EH (cell line): ENCODE measurements at places on chromosomes 5 and 9.

GRCh38 chr5:96752341-96753016 lies 55.3 kb downstream of the ERAP1 start:
- peak; percentile 69 for DNase-seq

DNA sequence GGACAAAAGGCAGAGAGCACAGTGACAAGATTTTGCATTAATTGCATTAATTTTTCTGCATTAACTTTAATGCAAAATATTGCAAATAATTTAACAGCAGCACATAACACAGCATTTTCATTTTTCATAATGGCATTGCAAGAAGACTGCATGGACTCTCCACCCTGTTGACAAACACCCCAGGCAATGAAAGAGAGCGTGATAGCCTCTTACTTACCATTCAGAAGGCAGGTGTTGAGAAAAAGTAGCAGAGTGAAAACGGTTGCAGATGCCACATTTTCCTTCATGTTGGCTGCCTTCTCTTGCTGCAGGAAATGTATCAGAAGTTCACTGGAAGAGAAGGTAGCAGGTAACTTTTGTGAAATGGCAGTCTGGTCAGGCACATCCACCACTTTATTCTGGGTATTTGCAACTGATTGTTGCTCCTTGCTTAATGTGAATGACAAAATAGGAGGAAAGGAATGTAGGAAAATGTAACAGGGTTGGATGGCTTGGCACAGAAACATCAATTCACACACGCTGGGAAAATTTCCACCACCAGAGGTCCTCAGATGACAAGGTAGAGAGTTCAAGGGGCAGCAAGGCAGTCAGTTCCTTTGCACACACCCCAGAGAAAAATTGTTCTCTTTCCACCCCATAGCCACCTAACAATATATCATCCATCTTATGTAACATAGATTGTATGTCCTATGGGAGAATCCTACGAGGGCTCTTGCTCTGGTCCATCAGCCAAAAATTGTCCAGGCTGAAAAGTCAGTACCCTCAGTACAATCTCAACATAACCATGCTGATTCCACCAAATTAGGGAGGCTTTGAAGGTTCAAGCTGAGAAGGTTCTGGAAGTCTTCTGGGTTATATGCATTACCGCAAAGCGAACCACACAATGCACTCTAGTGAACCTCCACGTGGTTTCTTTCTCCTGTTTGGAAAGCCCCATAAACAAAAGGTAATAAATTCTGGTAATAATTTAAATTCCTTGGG lies 41.9 kb upstream of the AGXT2 start:
- DNase-seq, result peak; percentile 77

DNA sequence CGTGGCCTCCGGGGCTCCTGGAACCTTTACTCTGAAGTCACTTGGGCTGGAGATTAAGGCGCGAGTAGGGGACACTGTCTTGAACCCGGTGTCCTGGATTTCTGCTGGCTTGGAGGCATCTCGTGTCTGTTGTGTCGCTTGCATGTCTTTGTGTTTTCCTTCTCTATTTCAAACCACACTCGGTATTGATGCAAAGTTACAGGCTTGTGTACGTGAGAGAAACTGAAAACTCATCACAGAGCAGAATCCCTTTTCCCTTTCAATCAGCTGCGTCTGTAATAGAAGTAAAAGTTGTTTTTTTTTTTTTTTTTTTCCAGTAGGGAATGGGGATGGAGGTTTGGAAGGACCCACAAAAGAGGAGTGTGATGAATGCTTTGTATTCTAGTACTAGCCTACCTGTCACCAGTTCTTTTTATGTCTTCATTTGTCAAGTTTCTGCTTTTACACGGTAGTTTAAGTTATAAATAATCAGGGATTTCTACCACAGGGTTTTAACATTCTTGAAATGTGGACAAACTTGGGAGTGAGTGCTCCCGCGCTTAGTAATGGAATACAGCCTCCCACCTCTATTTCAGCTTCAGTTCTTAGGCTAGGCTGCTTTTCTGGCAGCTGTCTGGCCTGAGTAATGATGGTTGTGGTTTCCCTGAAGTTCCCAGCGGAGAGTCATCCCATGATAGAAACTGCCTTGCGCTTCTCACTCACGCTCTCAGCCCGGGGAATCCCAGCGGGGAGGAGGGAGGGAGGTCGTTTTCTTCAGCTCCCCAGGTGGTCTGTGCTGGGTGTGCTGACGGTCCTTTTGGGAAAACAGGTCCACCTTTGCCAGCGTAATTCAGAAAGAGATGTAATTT lies 763 bp downstream of the TJP2 start:
- DNase-seq, result peak; percentile 98

- DNase-seq, result no peak
These were observed 356.2 kb downstream of the TMEM161B start for GRCh38 chr5:87912419-87912818.

DNA sequence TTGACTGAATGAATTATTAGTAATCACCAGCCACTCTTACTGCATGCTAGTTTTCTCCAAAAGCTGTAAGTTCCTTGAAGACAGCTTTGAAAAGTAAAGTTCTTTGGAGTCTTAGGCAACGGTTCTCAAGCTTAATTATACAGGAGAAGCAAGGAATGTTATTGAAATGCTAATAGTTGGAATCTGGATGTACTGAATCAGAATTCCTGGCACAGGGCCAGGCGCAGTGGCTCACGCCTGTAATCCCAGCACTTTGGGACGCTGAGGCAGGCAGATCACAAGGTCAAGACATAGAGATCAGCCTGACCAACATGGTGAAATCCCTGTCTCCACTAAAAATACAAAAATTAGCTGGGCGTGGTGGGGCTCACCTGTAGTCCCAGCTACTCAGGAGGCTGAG lies 33.4 kb downstream of the GRIA1 start:
- DNase-seq, result peak; percentile 87

DNA sequence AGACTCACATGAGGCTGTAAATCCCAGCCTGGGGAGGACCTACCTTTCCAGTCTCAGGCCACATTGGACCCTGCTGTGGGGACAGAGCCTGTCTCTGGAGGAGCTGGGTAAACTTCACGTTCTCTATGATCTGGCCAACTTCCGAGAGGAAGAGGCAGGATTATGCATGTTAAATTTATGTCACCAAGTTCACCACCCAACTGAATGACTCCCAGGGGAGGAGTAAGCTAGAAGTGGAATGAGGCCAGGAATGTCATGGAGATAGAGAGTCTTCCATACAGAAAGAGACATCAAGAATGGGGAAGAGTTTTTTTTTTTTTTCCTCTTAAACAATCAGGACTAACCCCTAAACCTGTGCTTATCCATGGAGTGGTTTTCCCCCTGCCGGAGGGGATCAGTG lies 90.3 kb upstream of the PALM2AKAP2 start:
- peak; percentile 15 for DNase-seq

DNA sequence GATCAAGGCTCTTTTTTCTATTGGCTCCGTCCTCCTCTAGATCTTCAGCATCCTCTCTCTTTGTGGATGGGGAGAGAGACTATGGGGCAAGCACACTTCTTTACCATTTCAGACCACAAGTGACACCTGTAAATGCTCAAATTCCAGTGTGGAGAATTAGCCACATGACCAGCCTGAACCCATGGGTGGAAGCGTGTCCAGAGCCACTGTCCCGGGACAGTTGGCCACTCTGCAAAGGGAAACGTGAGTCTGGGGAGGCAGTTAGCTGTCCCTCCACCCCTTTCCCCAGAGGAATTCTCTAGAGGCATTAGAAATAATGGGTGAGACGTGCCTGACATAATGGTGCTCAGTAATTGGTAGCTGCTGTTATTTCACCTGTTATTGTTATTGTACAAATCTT lies 40.9 kb downstream of the AMBP start:
- DNase-seq, result no peak

DNA sequence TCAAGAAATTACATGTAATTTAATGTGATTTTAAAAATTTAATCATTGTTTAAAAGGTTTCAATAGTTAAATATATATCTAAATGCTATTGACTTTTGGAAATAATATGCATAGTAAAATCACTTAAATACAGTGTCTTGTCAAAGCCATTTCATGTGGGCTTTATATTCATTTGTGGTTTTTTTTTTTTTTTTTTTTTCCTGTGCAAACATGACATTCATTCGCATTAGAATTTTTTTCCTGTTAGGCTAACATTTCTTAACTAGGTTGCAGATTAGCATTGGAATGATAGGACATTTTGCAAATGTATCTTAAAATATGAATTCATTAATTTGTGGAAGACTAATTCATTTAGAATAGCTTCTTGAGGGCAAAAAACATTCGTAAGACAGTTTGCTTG lies 149.8 kb downstream of the PBX3 start:
- no peak for DNase-seq

- no peak for DNase-seq
These were observed 19.8 kb downstream of the CDO1 start for GRCh38 chr5:115796656-115797055.

GRCh38 chr9:112384690-112385089 lies 4.8 kb downstream of the HSDL2 start:
- DNase-seq, result no peak

- no peak for DNase-seq
These were observed 16.6 kb upstream of the CAVIN4 start for GRCh38 chr9:100561256-100561655.

- peak; percentile 68 for DNase-seq
These were observed 197.7 kb downstream of the PRELID2 start for GRCh38 chr5:145637396-145637795.

GRCh38 chr9:35341585-35341984 lies 148.3 kb upstream of the RUSC2 start:
- peak; percentile 90 for DNase-seq

DNA sequence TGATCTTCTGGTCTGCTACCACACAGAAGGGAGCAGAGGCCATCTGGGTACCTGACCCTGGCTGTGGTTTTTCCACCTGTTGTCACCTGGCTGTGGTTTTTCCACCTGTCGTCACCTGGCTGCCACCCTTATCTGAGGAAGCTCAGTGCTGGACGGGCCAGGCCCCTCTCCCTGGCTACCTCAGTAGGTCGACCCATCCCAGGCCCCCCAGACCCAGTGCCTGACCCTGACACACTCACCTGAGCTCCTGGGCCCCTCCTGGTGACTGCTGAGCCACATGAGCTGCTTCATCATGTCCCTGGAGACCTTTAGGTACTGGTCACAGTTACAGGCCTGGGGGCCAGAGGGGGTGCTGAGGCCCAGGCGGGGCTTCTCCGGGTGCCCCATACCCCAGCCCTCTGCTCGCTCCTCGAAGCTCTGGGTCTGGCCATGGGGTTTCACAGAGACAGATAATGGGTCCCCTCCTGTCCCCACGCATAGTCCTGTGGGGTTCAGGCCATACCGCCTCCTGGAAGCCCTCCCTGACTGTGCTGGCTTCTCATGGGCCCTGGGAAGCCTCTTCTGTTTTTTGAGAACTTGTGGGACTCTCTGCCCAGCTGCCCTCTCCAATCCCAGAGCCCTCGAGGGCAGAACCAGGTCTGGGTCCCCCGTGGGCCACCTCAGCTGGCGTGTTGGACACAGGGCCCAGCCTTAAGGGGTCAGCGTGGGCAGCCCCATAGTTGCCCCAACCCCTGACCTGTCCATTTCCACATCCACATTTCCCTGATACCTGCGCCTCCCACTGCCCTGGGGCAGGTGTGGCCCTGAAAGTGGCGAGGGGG lies 7.5 kb upstream of the NRARP start:
- no peak for DNase-seq

- no peak for DNase-seq
These were observed 2.3 kb downstream of the HAND1 start for GRCh38 chr5:154475591-154476353.

DNA sequence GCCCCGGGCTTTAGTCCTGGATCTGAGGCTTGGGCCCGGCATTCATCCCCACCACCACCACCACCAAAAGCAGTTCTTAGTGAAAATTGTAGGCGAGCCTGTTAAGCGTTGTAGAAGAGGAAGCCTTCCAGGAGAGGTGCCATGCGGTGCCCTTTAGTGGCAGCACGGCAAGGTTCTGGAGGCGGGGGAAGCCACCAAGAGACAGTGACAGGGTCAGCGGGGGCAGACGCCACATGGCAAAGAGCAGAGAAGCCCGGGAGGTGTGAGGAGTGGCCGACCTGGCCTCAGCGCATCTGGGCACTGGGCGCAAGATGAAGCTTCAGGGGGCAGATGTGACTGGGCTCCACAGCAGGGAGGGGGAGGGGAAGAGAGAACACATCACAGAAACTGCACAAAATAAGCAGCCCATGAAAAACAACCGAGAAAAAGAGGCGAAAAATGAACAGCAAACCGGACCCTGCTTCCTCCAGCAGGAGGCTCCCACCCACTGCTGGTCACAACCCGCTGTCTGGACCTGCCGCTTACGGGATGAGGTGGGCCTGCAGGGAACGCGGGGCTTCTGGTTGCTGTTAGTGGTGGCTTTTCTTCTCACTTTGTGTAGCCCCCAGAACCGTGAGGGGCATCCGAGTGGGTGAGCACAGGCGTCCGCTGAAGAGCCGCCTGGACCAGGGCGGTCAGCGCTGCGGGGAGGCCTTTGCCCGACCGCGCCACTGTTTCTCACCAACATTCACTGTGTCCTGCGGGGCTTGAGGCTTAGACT lies 4.3 kb downstream of the LRRC14B start:
- DNase-seq, result no peak

DNA sequence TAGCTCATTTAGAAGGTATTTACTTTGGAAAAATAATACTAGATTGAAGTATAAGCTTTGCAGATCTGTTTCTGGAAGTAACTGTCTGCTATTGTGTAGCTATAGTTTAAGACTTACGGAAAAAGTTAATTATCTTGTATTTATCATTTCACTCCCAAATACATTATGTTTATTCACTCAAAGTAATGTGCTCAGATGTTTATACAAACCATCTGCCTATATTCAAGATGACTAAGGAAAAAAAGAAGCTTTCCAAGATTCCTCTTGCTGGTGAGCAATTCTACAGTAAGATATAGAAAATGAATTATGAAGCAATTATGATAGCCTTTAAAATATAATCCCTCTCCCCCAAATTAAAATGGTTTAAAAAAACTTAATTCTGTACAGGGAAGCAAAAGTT lies 137.9 kb downstream of the KIAA0825 start:
- DNase-seq, result no peak

GRCh38 chr5:37839407-37840052 lies at the start of gene GDNF:
Gene GDNF (minus strand): TSS chr5:37840041. CDS start chr5:37834796, 5,245 bp downstream.
- DNase-seq, result peak; percentile 73

- DNase-seq, result no peak
These were observed 33.3 kb downstream of the AHRR start for GRCh38 chr5:354581-355378.

GRCh38 chr9:137128158-137128861 lies 10.6 kb upstream of the GRIN1 start:
- no peak for DNase-seq

- DNase-seq, result no peak
These were observed 178.3 kb downstream of the BARX1 start for GRCh38 chr9:93776873-93777272.

GRCh38 chr9:131334629-131335367 lies 45.3 kb downstream of the PLPP7 start:
- no peak for DNase-seq

GRCh38 chr9:128724744-128725211 lies 851 bp upstream of the ZDHHC12 start:
- peak; percentile 90 for DNase-seq
